GM23248 (cell line): ENCODE measurements at places on chromosomes 6 and 20. TPM values are rescaled to one million over a fixed set of nuclear protein-coding genes. Genes with fewer than 3 reads are reported as not detected.

The SYCP2L gene
- polyA plus RNA-seq, result 0.13 TPM in 1 of 2 replicates, not detected in the other

The AKAP7 gene
- polyA plus RNA-seq, result 3.2 and 3.4 TPM in 2 replicates

The MUCL3 gene
- polyA plus RNA-seq, result not detected in 2 replicates

The UST gene
- polyA plus RNA-seq, result 10.1 and 11.2 TPM in 2 replicates

The PACRG gene
- 0.42 TPM in 1 of 2 replicates, not detected in the other for polyA plus RNA-seq

The GPLD1 gene
- polyA plus RNA-seq, result 0.09 TPM in 2 replicates

The SIM1 gene
- 1.2 and 1.5 TPM in 2 replicates for polyA plus RNA-seq

The DACT2 gene
- not detected in 2 replicates for polyA plus RNA-seq

The RFX6 gene
- not detected in 2 replicates for polyA plus RNA-seq

The MICA gene
- polyA plus RNA-seq, result 36.9 and 38.0 TPM in 2 replicates

The ACTL10 gene
- 1.5 and 1.7 TPM in 2 replicates for polyA plus RNA-seq

The SLPI gene
- 3.4 and 3.7 TPM in 2 replicates for polyA plus RNA-seq

The PROKR2 gene
- not detected in 2 replicates for polyA plus RNA-seq

The MCHR2 gene
- polyA plus RNA-seq, result not detected in 2 replicates

The MAS1 gene
- polyA plus RNA-seq, result not detected in 2 replicates

The GLP1R gene
- polyA plus RNA-seq, result not detected in 2 replicates

The FAM217A gene
- not detected in 2 replicates for polyA plus RNA-seq

The TSPYL4 gene
- 32.3 TPM in 2 replicates for polyA plus RNA-seq

The PSORS1C2 gene
- 0.16 TPM in 1 of 2 replicates, not detected in the other for polyA plus RNA-seq

The TCF15 gene
- not detected in 2 replicates for polyA plus RNA-seq

The TUBB2B gene
- polyA plus RNA-seq, result 8.1 and 9.0 TPM in 2 replicates

The RPP40 gene
- polyA plus RNA-seq, result 21.9 and 29.0 TPM in 2 replicates

The EBF4 gene
- 0.36 TPM in 1 of 2 replicates, not detected in the other for polyA plus RNA-seq

The SAMD10 gene
- 1.3 and 1.7 TPM in 2 replicates for polyA plus RNA-seq

The LAMA4 gene
- polyA plus RNA-seq, result 331 and 339 TPM in 2 replicates

The NKX2-2 gene
- not detected in 2 replicates for polyA plus RNA-seq

The HLA-DRA gene
- polyA plus RNA-seq, result 0.80 and 2.0 TPM in 2 replicates

The NKAIN2 gene
- not detected in 2 replicates for polyA plus RNA-seq

The RBBP8NL gene
- not detected in 2 replicates for polyA plus RNA-seq

The ROS1 gene
- polyA plus RNA-seq, result 0.16 and 0.20 TPM in 2 replicates

The TTK gene
- polyA plus RNA-seq, result 7.8 and 8.7 TPM in 2 replicates

The OPRM1 gene
- not detected in 2 replicates for polyA plus RNA-seq

The NT5E gene
- 201 and 205 TPM in 2 replicates for polyA plus RNA-seq

The SLC17A2 gene
- not detected in 2 replicates for polyA plus RNA-seq

The TRPC4AP gene
- 92.7 and 93.4 TPM in 2 replicates for polyA plus RNA-seq

The NHLRC1 gene
- polyA plus RNA-seq, result 3.1 and 3.7 TPM in 2 replicates

The PCK1 gene
- not detected in 2 replicates for polyA plus RNA-seq
